Pancreas (tissue), 10 donors: ENCODE measurements at places on chromosomes 3 and 15.

GRCh38 chr15:74431645-74432044 is 2.1 kb downstream of the SEMA7A start:
- no peak for DNase-seq

DNA sequence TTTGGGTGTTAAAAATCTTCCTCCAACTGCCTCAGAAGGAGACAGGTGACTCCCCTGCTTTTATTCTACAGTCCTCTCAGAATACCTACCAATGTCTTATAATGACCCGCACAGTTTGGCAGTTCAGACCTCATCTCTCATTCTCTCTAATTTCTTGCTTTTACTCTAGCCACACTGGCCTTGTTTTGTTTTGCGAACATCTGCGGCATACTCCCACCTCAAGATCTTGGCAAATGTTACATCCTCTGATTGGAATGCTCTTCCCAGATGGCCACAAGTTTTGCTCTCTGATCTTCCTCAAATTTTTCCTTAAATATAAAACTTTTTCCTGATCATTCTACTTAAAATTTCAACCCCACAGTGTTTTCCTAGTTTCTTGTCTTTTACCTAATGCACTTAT is 94.1 kb downstream of the PLSCR2 start:
- no peak for DNase-seq

- no peak for DNase-seq
Measured at GRCh38 chr15:43093026-43093425, 12.8 kb downstream of the UBR1 start.

DNA sequence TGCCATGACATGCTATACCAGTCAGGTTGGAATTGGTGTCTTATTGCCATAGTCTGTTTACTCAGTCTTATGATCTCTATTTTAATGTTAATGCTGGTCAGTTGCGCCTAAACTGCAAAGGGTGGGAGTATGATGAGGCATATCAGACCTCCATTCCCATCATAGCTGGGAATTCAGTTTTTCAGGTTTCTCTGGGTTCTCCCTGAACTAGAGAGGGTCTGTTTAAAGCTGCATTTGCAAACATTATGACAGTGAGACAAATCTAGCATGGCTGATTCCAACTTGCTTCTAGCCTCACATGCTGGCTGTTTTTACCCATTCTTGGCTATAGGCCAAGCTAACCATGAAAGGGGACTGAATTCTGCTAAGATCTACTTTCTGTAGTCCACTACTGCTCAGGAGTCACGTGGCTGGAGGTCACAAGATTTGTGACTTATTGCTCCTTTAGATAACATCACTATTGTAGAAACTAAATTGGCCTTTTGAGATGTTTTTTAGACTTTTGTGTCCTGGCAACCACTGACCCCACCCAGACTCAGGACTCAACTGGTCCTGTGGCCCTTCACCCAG is 96.5 kb downstream of the TGFBR2 start:
- DNase-seq: no peak

DNA sequence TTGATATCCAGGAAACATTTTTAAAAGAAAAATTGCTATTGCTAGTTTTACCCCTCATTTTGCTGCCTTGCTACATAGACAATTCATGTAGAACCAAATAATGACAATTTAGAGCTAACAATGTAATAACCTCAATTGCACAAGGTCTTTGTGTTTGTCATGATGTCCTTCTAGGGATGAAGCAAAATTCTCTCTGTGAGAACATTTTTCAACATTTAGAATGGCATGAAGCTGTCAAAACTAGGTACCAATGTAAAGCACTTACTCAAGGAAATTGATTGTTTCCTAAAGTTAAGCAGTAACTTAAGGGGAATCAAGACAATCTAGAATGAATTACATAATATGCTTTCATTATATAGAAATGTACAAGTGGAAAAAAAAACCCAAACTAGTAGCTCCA is 7.9 kb upstream of the FGF7 start:
- no peak for DNase-seq

- DNase-seq: no peak
Measured at GRCh38 chr3:156131241-156131640, 10.9 kb downstream of the KCNAB1 start.
